Right lobe of liver (tissue), 6 donors: ENCODE measurements at places on chromosomes 2 and 18. TPM values are rescaled to one million over a fixed set of nuclear protein-coding genes. Genes with fewer than 3 reads are reported as not detected.

Gene EFR3B
- total RNA-seq = 0.33 TPM

Gene DOK1
- total RNA-seq = 2.7 TPM

Gene LMAN2L
- 13.4 TPM for total RNA-seq

Gene POTEC
- not detected for total RNA-seq

Gene REG1B
- total RNA-seq = not detected

Gene CPSF3
- total RNA-seq = 11.7 TPM

Gene ZFAND2B
- 32.3 TPM for total RNA-seq

Gene TACR1
- not detected for total RNA-seq

Gene DAW1
- not detected for total RNA-seq

Gene SERPINB11
- not detected for total RNA-seq

GRCh38 chr2:17915811-17916518 is 37.5 kb downstream of the KCNS3 start:
- H3K4me3 ChIP-seq = no peak overlapping the region
- no peaks in the 10 kb centered on the region for H3K27me3 ChIP-seq
- H3K4me1 ChIP-seq = no peaks in the 10 kb centered on the region
- H3K27ac ChIP-seq = no peak overlapping the region
- H3K36me3 ChIP-seq = no peaks in the 10 kb centered on the region

DNA sequence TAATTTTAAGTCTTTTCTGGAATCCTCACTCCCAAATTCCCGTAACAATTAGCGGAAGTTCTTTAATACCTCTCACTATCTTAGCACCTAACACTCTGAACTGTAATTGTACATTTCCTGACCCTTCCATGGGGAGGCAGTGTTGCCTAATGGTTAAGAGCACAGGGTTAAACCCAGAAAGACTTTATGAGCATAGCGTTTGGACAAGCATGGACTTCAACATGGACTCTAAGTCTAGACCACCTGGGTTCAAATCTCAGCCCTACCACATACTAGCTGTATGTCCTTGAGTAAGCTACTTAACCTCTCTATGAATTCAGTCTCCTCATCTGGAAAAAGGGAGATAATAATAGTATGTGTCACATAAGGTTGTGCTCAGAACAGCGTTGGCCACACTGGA is 13.0 kb downstream of the ANTXR1 start:
- no peak overlapping the region for H3K27ac ChIP-seq
- H3K4me3 ChIP-seq = no peak overlapping the region
- DNase-seq = peak; percentile 53

- H3K4me3 ChIP-seq = no peak overlapping the region
- H3K27me3 ChIP-seq = no peaks in the 10 kb centered on the region
- no peaks in the 10 kb centered on the region for H3K36me3 ChIP-seq
Measured at GRCh38 chr2:180061085-180061484, 54.0 kb upstream of the CWC22 start.

DNA sequence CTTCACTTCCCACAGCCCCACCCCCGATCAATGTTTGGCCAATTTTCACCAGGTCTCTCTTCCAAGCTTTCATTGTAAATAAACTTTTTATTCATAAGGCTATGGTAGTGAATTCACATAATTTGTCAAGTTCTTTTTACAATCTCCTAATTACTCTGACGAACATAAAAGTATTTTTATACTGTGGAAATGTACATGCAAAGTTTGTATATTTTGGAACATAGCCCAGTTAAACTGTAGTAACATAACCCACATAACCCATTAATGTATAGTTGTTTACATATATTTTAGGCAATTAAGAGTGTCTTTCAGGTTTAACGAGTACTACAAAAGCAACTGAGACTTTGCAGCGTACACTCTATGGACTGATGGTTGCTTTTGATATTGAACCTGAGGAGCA is 228.3 kb upstream of the ERBB4 start:
- H3K4me3 ChIP-seq = no peak overlapping the region
- no peaks in the 10 kb centered on the region for H3K36me3 ChIP-seq
- no peak for DNase-seq
- H3K4me1 ChIP-seq = no peaks in the 10 kb centered on the region
- H3K27ac ChIP-seq = no peak overlapping the region

- no peak for DNase-seq
- peak within 1 kb of the TSS; percentile 43 for H3K4me3 ChIP-seq
- H3K27ac ChIP-seq = no peak within 1 kb of the TSS
- H3K4me1 ChIP-seq = no peaks in the 10 kb centered on the region
Measured at GRCh38 chr2:108288534-108289106, at the start of gene SULT1C2. Gene SULT1C2 (plus strand): TSS chr2:108288895. CDS start chr2:108293668, 4,773 bp downstream.

- no peak overlapping the region for H3K27ac ChIP-seq
- no peaks in the 10 kb centered on the region for H3K4me1 ChIP-seq
- H3K27me3 ChIP-seq = no peaks in the 10 kb centered on the region
- no peak for DNase-seq
- H3K4me3 ChIP-seq = no peak overlapping the region
Measured at GRCh38 chr2:40105593-40105992, 326.5 kb upstream of the THUMPD2 start.

DNA sequence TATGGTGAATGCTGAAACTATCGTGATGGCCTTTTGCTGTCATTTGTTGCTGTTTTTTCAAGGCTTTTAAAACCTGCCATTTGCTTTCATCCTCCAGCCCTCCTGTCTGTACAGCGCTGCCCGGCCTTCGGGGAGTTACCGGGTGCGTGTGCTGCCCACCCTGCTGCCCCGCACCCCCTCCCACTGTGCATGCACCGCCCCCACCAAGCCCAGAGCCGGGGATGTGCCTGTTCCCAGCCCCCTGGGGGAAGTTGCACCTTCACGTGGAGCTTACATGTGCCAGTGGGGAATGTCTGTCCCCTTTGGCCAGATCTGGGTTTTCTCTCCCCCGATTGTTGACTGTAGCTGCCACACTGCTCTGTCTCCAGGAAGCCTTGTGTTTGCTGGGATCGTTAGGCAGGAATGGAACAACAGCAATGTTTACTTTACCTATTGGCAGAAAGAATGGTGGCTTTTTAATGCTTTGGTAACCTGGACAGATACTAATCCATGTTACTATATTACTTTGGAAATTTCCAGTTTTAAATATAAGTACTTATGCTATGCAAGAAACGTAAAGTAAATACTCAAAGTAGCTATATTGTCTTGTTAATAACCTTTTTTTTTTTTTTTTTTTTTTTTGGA is 64.8 kb upstream of the RBM44 start:
- no peaks in the 10 kb centered on the region for H3K36me3 ChIP-seq
- peaks cover 54% of the 10 kb centered on the region for H3K4me1 ChIP-seq
- DNase-seq = peak; percentile 84
- H3K27ac ChIP-seq = peak overlapping the region; percentile 94

DNA sequence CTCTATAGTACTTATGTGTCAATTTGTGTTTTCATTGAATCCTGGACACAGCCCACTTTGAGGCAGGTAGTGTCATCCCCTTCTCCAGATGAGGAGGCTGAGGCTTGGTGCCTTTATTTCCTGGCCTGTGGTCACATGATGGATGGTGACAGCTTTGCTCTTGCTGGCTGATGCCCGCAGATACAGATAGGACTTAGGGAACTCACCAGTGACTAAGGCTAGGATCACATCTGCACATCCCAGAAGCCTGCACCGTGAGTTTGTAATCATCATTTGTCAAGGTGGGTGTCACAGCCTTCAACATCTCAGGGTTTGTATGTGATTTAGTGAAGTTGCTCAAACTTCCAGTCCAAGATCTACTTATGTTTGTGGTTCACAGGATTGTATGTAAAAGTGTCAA is 295.1 kb upstream of the RAB12 start:
- no peaks in the 10 kb centered on the region for H3K27me3 ChIP-seq
- no peaks in the 10 kb centered on the region for H3K4me1 ChIP-seq
- H3K4me3 ChIP-seq = no peak overlapping the region
- H3K27ac ChIP-seq = no peak overlapping the region

- peaks cover 31% of the 10 kb centered on the region for H3K4me1 ChIP-seq
- H3K4me3 ChIP-seq = no peak overlapping the region
- H3K36me3 ChIP-seq = no peaks in the 10 kb centered on the region
- no peaks in the 10 kb centered on the region for H3K27me3 ChIP-seq
- H3K27ac ChIP-seq = peak overlapping the region; percentile 57
Measured at GRCh38 chr2:46849046-46849715, 66.4 kb downstream of the MCFD2 start.

DNA sequence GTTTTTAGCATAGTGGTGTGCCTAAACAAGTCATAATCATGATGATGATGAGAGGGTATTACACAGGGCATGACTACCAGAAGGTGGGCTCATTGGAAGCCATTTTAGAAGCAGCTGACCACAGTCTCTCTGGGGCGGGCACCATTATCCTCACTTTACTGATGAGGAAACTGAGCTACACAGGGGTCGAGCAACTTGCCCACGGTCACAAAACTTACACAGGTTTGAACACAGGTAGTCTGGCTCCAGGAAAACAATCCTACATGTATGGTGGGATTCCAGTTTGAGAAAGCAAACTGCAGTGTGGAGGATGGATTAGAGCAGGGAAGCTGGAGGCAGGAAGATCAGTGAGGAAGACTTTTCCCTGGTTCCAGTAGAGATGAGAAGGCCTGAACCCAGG is 6.2 kb downstream of the RHOB start:
- H3K4me1 ChIP-seq = no peaks in the 10 kb centered on the region
- H3K36me3 ChIP-seq = peaks cover 9% of the 10 kb centered on the region
- H3K27me3 ChIP-seq = no peaks in the 10 kb centered on the region

- no peak for DNase-seq
- no peak overlapping the region for H3K4me3 ChIP-seq
- H3K27me3 ChIP-seq = no peaks in the 10 kb centered on the region
- H3K4me1 ChIP-seq = no peaks in the 10 kb centered on the region
- no peaks in the 10 kb centered on the region for H3K36me3 ChIP-seq
Measured at GRCh38 chr2:12861344-12861930, 144.7 kb downstream of the TRIB2 start.

DNA sequence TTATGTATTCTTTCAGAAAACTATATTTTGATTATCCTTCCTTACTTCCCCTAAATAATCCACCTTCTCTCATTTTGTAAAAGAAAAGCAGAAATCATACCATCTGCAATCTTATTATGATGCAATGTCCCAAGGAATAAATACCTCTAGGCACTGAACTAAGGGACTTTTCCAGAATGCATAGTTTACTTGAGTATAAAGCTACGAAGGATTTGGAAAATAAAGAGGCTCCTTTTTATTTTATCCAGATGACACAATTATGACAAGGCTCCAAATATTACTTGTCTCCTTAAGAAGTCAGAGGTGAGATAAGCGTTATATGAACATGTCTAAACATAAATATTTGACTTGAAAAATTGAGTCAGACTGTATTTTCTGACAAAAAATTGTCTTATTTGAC is 72.1 kb downstream of the COL3A1 start:
- H3K27me3 ChIP-seq = no peaks in the 10 kb centered on the region
- H3K27ac ChIP-seq = no peak overlapping the region
- no peak for DNase-seq
- no peak overlapping the region for H3K4me3 ChIP-seq

DNA sequence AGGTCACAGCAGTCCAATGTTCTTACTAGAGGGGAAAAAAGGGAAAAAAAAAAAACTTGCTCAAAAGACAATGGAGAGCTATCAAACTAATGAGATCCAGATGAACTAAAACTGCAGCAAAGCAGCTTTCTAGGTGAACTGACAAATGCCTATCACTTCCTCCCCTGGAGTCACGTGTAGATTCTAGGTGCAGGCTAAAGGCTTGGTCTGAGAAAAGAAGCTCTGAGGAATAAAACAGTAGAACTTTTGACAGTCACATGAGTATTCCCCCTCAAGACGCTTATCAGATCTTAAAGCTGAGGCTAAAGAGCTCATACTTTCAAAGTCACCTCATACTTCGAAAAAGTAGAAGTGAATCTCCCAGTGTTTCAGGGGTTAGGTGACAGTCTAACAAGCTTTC is 42.3 kb downstream of the SMAD2 start:
- no peaks in the 10 kb centered on the region for H3K27me3 ChIP-seq
- no peaks in the 10 kb centered on the region for H3K36me3 ChIP-seq
- DNase-seq = no peak
- H3K4me3 ChIP-seq = no peak overlapping the region

DNA sequence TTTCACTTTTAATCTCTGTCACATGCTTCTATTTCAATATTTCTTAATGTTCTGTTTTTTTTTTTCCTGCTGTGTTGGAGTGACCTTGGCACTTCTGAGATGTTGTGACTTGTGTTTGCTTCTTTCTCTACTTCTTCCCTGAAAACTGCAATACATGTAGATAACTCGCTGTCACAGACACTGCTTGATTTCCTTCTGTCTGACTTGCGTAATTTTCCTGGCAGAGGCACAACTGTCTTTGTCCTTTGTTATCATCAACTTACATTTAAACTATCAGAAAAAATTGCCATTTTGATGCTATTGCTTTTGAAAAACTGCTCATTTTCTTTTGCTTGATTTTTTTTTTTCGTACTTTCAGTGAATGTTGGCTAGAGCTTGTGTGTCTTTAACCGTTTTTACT is 69.0 kb downstream of the BABAM2 start:
- H3K4me1 ChIP-seq = no peaks in the 10 kb centered on the region
- H3K36me3 ChIP-seq = no peaks in the 10 kb centered on the region
- no peaks in the 10 kb centered on the region for H3K27me3 ChIP-seq
- no peak for DNase-seq

DNA sequence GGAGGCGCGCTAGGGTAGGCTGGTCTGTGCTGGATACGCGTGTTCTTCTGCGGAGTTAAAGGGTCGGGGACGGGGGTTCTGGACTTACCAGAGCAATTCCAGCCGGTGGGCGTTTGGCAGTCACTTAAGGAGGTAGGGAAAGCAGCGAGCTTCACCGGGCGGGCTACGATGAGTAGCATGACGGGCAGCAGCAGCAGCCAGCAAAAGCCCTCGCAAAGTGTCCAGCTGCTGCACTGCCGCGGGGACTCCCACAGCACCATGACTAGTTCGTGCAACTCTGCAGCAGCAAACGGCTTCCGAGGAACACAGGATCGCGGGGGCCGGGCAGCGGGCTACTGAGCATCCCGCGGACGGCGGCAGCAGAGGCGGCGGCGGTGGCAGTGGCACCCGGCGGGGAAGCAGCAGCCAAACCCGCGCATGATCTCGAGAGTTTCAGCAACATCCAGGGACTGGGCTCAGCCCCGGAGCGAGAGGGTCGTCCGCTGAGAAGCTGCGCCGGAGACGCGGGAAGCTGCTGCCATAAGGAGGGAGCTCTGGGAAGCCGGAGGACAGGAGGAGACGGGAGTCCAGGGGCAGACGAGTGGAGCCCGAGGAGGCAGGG is 368 bp downstream of the TMEFF2 start:
- H3K4me1 ChIP-seq = no peaks in the 10 kb centered on the region
- no peak for DNase-seq
- H3K36me3 ChIP-seq = no peaks in the 10 kb centered on the region
- peaks cover 5% of the 10 kb centered on the region for H3K27me3 ChIP-seq

GRCh38 chr2:119482481-119483394 is 41.5 kb downstream of the SCTR start:
- no peaks in the 10 kb centered on the region for H3K4me1 ChIP-seq
- H3K27me3 ChIP-seq = no peaks in the 10 kb centered on the region
- DNase-seq = no peak
